ENCODE measurements at places on chromosomes 1 and 21. TPM values are rescaled to one million over a fixed set of nuclear protein-coding genes. Genes with fewer than 3 reads are reported as not detected.

Gene SMCP
- total RNA-seq, result not detected

Gene AADACL3
- not detected for total RNA-seq

- no peak overlapping the region for H3K27ac ChIP-seq
- no peaks in the 10 kb centered on the region for H3K27me3 ChIP-seq
- H3K4me3 ChIP-seq, result no peak overlapping the region
- DNase-seq, result no peak
Measured at GRCh38 chr1:17515902-17516301, 23.6 kb upstream of the ARHGEF10L start.

DNA sequence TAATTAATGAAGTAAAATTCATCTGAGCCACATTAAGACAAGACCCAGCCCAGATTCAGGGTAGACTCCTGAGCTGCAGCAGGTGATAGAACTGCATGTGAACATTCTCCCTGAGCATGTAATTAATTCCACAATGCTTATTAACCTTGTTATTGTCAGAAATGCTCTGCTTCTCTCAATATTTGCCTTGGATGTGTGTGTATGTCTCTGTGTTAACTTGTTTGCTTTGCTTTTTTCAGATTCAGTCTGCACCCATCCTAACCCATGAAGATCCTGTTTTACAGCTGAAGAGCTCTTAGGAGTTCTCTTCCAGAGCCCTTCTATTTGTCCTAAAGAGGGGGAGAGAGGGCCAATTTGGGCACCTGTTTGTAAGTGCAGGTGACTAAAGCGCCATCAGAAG is 143.2 kb upstream of the BMP8A start:
- DNase-seq, result no peak
- no peak overlapping the region for H3K4me3 ChIP-seq
- H3K36me3 ChIP-seq, result peaks cover 17% of the 10 kb centered on the region

GRCh38 chr21:40215941-40216340 is 348.7 kb downstream of the PCP4 start:
- H3K4me1 ChIP-seq, result no peaks in the 10 kb centered on the region
- DNase-seq, result no peak
- H3K4me3 ChIP-seq, result no peak overlapping the region
- no peak overlapping the region for H3K27ac ChIP-seq

Measured in sigmoid colon (tissue), 7 donors.